ENCODE measurements at places on chromosomes 11 and 22.

DNA sequence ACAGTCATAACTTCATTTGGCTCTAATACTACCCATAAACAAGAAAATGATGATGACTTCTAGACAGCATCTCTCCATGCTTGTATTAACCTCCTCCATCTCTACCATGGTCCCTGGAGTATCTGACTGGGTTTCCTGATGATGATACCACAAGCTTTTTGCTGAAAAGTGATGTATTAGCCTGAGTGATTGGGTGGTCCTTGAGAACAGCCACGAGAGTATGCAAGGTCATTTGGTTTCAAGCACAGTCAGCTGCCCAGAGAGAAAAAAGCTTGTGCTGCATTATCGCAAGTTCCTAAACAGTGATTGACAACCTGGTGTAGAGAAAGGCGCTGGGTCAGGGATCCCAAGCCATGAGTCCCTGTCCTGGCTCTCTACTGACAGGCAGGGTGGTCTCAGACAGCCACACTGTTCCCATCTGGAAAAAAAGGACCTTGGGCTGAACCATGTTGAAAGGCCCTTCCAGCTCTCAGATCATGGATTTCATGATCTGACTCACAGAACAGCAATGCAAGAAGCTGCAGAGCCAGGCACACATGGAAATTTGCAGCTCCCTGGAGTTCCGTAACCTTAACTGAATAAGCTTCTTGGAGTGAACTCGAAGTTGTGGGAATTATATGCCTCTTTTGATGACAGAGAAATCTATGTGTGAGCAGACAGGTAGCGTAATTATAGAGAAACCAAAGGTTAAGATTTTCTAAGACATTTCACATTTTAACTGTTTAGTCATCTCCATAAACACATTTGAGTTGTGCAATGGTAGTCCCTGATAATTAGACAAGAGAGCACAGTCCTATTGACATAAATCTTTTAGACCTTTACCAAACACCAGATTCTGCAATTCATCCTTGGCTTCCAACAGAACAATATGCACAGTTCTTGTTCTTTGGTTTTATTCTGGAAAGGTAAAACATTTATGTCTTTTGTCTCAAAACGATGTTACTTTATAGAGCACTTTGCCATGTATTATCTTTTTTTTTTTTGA lies 54.1 kb upstream of the UBASH3B start:
- DNase-seq: no peak

DNA sequence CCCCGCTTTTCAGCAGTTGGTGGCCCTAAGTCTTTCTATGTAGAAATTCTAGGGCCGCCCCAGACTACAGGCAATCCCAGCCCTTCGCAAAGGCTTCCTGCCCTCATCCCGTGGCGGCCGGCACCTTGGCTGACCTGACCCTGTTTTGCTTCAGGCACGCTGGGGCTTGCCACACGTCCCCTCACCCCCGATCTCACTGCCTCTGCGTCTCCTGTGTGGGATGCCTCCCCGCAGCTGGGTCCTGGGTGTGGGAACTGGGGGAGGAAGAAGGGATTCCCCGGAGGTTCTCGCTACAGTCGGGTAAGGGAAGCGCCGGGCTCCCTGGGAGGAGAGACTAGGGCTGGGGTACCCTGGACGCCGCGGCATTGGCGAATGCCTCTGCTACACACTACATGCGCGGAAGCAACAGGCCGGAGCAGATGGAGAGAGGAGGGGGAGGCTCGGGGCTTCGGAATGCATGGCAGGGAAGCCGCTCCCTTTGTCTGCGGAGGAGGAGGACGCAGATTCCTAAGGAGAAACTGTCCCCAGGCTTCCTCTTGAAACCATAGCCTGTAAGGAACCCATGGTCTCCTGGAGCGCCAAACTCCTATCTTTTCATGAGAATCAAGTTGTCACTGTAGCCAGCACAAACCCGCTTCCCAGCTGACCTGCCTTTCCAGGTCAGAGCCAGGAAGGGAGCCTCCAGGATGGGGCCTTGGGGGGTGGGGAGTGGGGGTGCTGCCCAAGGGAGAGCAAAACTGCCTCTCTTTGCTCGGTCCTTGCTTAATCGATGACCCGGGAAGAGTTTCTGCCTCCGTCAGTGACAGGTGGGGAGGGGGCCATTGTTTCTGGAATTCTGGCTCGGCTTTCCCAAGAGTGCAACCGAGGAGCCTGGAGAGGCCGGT lies 1.4 kb downstream of the DTX4 start:
- no peak for DNase-seq

GRCh38 chr11:35404388-35404775 lies 15.0 kb downstream of the SLC1A2 start:
- DNase-seq: no peak

DNA sequence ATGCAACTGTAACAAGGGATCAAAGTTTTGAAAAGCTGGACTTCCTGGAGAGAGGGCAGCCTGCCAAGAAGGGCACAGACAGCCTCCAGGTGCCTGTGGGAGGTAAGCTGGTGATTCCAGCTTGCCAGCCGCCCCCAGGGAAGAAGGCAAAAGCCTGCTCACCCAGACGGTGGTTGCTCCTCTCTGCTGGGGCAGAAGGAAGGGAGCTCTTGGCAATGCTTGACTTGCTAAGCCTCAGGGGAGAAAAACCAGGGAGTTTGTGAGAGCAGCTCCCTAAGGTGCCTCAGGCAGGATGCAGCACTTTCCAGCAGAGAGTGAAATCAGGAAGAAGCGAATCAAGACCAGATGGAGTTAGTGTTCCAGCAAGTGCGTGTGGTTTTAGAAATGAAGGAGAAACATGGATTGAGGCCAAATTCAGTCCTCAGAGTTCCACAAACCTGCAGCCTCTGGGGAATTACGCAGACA lies 553.6 kb downstream of the BUD13 start:
- DNase-seq: peak; percentile 88

DNA sequence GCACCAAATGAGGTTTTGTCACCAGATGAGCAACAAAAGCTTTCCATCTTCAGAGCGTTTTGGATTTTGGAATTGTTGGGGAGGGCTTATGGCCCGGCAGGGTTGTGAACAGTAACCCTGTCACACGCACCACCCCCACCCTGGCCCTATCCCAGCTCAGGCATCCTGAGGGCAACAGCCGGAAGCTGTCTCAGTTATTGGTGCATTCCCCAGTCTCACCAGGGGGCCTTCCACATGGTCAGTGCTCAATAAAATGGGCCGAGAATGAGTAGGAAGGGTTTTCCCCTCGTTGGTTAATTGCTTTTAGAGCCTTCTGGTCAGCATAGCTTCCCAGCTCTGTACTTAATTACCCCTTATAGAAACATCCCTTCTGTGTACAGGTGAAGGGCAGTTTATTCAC lies 46.0 kb downstream of the LRP5 start:
- no peak for DNase-seq

DNA sequence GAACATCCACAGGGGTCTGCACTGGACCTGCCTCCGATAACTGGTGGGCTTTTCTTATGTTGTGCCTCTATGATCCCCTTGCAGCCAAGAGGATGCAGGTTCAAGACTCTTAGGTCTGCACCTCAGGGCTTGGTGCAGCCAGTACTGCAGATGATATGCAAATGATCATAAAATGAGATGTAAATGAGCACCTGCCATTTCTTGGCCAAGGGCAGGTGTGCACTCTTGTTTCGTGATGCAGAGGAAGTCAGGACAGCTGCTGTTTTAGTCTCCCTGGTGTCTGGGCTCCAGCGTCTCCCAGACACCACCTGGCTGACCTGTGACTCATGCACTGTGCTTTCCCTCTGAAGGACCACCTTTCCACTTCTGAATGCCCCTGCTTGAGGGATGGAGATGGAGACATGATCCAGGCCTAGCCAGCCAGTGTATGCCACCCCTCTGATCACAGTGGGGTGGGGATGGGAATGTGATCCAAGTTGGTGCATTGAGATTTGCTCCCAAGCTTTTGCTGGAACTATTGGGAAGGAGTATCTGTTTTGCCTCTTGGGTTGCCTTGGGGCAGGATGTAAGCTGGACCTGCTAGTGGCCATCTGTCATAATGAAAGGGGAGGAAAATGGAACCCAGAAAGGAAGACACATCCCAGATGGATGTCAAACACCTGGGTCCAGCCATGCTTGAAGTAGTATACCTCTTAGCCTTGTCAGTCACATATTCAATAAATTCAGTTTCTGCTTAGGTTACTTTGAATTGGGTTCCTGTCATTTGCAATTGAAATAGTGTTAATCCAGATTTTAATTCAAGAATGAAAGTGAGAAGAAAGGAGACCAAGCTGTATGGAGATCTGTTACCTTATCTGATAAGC lies 3.3 kb upstream of the KCNJ11 start:
- peak; percentile 38 for DNase-seq

GRCh38 chr11:134248910-134249480 lies 4.2 kb downstream of the THYN1 start:
- no peak for DNase-seq

DNA sequence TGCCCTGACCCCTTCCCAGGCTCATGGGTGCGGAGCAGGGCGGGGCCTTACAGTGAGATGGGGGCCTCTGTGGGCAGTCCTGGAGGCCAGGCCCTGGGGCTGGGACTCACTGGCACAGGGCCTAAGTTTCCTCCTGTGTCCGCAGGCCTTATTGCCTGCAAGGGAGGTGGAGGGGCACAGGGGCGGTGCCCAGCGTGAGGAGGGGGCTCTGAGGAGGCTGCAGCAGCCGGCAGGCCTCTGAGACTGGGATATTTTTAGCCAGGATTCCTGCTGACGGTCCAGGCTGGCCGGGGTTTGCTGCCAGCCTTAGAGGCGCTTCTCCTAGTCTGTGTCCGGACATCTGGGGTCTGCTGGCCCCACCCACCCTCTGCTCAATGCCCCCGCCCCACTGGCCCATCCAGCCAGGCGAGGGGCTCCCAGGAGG lies 5.7 kb upstream of the RTN4R start:
- no peak for DNase-seq

GRCh38 chr22:22178992-22179391 lies 65.6 kb upstream of the VPREB1 start:
- DNase-seq: no peak

- DNase-seq: no peak
Observed at GRCh38 chr22:32815943-32816342, 14.4 kb downstream of the TIMP3 start.

- DNase-seq: no peak
Observed at GRCh38 chr11:56396047-56396446, 16.4 kb upstream of the OR5AL1 start.

DNA sequence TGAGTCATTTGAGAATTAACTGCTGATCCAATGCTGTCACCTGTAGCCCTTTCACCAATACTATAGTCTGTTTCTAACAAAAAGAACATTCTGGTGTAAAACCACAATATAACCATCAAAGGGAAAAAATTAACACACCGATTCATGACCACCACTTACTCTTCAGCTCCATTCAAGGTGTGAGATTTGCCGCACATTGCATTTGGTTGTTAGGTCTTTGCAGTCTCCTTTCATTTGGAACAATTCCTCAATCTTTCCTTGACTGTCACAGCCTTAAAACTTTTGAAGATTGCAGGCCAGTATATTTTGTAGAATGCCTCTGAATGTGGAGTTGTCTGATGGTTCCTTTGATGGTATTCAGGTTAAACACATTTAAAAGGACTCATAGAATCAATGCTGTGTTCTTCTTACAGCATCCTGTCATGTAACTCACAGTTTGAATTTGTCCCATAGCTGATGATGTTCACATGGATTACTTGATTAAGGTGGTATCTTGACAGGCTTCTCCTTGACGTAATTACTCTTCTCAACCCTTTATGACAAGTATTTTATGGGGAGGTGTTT lies 63.6 kb downstream of the TNRC6B start:
- DNase-seq: no peak

DNA sequence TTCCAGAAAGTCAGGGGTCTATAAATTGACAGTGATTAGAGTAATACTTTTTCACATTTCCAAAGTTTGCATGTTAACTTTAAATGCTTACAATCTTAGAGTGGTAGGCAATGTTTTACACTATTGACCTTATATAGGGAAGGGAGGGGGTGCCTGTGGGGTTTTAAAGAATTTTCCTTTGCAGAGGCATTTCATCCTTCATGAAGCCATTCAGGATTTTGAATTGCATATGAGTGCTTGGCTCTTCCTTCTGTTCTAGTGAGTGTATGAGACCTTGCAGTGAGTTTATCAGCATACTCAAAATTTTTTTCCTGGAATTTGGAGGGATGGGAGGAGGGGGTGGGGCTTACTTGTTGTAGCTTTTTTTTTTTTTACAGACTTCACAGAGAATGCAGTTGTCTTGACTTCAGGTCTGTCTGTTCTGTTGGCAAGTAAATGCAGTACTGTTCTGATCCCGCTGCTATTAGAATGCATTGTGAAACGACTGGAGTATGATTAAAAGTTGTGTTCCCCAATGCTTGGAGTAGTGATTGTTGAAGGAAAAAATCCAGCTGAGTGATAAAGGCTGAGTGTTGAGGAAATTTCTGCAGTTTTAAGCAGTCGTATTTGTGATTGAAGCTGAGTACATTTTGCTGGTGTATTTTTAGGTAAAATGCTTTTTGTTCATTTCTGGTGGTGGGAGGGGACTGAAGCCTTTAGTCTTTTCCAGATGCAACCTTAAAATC lies 5.3 kb downstream of the MALAT1 start:
- no peak for DNase-seq

DNA sequence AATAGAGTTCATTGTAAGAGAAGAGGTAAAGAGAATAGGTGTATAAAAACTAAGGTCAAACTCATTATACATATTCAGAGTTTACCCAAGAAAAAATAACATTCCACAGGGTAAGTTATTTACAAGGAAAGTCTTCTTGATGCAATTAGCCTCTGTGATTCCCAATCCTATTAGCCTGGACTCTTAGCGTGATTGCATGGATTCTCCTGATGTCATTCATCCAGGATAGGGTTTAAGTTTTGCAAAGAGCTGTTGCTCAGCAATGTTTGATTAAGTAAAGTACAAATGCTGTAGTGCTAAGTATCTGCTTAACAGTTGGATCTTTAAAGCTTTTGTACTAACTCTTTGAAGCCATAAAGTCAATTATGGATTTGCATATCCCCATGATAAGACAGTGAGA lies 767.8 kb upstream of the LUZP2 start:
- DNase-seq: no peak

DNA sequence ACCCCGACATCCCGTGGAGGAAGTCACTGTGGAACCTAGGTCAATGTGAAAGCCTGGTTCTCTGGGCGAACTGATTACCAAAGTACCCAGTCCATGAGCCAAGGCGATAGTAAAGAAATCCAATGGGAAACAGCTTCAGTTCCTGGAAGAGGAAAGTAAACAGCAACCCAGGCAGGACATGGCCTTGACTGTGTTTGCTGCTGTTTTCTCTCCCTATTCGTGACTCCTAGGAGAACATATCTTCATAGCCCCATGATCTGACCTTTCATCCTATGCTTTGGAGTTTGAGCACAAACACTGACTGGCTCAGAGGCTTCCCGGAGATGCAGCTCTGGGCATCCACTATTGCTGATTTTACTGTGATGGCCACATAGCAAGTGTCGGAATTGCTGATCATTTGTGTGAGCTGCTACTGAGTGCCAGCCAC lies 45.1 kb downstream of the LRFN4 start:
- no peak for DNase-seq

- no peak for DNase-seq
Observed at GRCh38 chr22:37690901-37691504, 4.9 kb downstream of the NOL12 start.

GRCh38 chr22:49214976-49215375 lies 612.7 kb downstream of the BRD1 start:
- DNase-seq: no peak

GRCh38 chr11:119047205-119047604 lies 9.8 kb downstream of the HYOU1 start:
- DNase-seq: no peak

GRCh38 chr11:66081505-66081904 lies 11.4 kb downstream of the PACS1 start:
- DNase-seq: peak; percentile 18

Data from COR-L47 (cell line).